Thyroid gland (tissue), 4 donors: ENCODE measurements at places on chromosomes 16 and 17. TPM values are rescaled to one million over a fixed set of nuclear protein-coding genes. Genes with fewer than 3 reads are reported as not detected.

CALCOCO2 gene
- total RNA-seq = 163 TPM

ADAD2 gene
- 0.54 TPM for total RNA-seq

EMC6 gene
- total RNA-seq = 8.9 TPM

ABCA10 gene
- 23.2 TPM for total RNA-seq

TBX2 gene
- total RNA-seq = 5.3 TPM

PLCG2 gene
- total RNA-seq = 12.1 TPM

ADAT1 gene
- 36.8 TPM for total RNA-seq

ZNF594 gene
- total RNA-seq = 23.3 TPM

C17orf50 gene
- 0.40 TPM for total RNA-seq

APOBR gene
- total RNA-seq = 1.1 TPM

CTRB1 gene
- not detected for total RNA-seq
